ENCODE measurements at places on chromosomes 7 and 10. TPM values are rescaled to one million over a fixed set of nuclear protein-coding genes. Genes with fewer than 3 reads are reported as not detected.

DNA sequence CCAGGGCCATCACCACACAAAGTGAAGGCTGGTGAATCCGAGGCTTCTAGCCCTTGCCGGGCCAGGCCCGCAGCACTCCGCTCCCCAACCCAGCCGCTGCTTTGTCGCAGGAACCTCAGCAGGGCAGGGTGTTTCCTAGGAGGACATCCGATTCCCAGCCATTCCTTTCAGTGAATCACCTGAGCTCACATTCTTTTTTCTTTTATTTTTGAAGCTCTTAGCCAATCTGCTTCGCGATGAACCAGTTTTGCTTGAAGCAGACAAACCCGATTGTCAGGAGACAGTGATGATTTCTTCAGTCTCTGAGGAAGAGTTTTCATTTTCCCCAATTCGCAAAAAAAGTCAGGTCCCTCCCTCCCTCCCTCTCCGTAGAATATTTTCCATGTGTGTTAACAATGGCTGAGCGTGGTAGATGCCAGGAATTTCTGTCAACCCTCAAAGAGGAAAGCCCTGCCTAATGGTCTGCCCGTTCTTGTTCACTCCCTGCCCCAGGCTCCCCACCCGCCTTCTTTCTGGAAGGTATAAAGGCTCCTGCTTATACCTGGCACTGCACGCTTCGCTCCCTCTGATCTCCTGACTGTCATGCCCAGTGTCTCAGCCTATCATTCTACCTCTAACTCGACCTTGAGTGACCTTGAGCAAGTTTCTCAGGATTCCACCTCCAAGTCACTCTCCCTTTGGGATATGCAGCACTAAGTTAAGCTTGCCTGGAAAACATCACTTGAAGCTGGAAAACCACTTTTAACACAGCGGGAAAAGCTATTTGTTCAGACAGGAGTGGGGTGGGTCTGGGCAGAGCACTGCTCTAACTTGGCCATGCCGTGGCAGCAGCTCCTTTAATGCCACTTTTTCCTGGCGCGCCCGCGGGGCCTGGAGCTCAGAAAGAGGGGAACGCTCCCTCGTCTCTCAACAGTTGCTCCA is 35.1 kb downstream of the EGFR start:
- peak; percentile 50 for DNase-seq

Gene DRGX
- polyA plus RNA-seq: not detected

- DNase-seq: peak; percentile 50
Measured at GRCh38 chr7:46660402-46660980, 739.4 kb upstream of the IGFBP3 start.

GRCh38 chr7:73828107-73828803 is 2.5 kb upstream of the CLDN4 start:
- peak; percentile 64 for DNase-seq

DNA sequence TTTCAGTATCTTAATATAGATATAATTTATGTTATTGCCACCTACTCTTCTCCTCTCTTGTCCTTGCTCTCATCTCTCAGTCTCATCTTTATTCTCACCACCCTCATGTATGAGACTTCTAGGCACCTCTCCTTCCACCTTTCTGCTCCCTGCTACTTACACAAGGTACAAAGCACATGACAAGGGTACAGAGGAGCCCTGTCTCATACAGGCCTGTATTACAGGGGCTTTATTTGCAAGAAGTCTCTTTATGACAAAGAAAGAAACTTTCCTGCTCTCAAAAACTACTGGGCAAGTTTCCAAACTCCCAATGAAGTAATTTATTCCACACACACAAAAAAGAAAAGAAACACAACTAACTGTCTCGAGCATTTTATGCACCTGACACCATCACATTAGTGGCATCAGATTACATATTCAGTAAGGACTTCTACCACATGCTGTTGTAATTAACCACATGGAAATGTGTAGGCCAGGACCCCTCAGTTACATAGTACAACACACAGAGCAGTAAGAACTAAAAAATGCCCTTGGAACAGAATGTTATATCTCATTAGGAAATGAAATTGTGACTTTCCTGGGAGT is 253.1 kb downstream of the FZD1 start:
- DNase-seq: no peak

DNA sequence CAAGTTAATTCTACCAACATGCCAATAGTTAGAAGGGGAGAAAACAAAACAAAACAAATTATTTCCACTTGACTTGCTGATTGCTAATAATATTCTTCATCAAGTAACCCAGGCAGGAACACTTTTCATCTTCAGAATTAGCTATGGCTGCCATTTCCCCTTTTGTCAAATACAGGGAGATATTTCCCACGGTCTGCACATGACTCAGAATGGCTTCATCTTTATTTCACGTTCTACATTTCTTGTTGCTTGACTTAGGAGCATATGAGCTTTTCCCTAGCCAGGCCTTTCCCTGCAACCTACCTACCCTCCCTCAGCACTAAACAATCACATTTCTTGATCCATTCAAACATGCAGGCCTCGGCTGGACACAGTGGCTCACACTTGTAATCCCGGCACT is 6.5 kb downstream of the CPVL start:
- no peak for DNase-seq

DNA sequence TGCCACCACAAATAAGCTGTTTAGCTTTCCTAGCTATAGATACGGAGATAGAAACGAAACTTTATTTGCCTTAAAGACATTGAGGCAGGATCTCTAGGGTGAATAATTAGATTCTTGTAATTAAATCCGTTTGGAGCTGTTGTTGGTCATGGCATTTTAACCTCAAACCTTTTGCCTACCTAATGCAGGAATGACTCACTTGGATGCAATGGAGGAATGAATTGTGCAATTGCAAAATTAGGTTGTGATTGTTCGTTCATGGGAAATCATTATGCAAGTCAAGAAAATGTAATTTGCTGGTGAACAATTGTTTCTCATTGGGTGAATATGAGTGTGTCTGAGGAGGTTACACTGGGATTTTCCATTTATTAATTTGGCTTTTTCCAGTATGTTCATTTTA is 703.5 kb downstream of the GATA3 start:
- no peak for DNase-seq

Gene HTR5A
- not detected for polyA plus RNA-seq

Gene ITGA8
- 0.01 TPM for polyA plus RNA-seq

GRCh38 chr10:100774876-100775275 is 29.5 kb downstream of the PAX2 start:
- no peak for DNase-seq

Gene KCNH2
- polyA plus RNA-seq: 2.1 TPM

DNA sequence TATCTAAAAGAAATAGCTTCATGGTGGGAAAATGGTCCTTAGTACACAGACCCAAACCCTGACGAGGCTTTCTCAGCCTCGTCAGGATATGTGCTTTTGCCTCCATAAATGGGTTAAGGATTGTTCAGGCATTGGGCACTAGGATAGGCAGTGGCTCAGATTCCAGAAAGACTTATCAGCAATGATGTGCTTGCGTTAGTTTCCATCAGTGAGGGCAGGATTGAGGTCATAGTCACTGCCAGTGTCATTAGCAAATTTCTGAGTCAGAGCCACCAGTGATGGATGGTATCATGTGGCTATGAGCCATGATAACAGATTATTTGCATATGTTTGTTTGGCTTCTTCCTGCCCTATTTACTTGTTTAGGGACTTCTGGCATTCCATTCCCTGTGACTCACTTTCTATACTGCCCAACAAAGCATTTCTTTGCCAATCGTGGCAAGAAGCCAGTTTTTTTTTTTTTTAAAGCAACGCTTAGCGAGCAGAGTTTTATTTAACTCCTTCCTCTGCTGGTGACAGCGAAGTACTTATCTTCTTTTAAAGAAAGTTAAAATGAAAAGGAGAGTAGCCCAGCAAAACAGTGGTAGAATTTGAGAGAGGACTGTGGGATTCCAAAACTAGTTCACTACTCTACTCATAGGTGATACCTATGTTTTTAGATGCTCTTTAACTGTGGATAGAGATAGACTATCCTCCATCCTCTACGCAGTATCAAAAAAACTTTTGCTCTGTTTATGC is 44.4 kb downstream of the MYPN start:
- DNase-seq: peak; percentile 99

Gene OIT3
- polyA plus RNA-seq: not detected

GRCh38 chr10:51010977-51011376 is 63.3 kb upstream of the PRKG1 start:
- DNase-seq: peak; percentile 54

- peak; percentile 50 for DNase-seq
Measured at GRCh38 chr10:95655571-95656290, 780 bp downstream of the ALDH18A1 start.

DNA sequence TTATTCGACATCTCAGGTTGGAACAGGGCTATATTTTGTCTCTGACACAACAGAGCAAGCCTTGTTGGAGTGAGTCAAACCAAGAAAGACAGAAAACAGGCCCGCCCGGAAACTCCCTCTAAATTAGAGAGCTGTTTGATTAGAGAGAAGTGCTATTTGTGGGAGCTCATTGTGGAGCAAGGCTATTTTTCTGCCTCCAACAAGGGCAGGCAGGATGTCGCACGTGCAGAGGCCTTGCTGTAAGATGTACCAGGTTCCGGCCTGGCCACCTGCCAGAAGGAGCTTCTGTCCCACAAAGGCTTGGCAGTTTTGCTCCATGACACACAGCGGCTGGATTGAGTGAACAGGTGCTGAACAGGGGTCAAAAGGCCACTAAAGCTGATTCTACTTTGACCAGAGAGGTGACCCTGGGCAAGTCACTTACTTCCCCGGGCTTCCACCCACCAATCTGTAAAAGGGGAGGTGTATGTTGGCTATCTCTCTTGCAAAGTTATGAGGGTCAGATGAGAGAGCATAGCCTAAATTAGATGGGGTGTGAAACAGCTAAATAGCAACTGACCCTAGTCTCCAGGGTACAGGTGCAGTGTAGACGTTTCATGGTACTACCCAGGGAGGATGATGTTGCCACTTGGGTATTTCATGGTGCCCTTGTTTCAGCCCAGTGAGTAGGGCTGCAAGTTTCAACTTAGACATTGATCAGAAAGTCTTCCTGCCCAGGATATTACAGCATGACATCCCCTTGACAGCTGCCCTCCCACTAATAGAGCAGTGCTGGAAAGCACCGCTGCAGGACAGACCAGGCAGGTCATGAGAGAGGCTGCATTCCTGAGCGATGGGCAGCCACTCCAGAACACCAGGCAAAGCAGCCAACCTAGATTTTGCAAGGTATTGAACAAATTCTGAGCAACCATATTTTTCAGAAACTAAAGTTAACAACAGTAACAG is 62.0 kb downstream of the VSTM4 start:
- no peak for DNase-seq

DNA sequence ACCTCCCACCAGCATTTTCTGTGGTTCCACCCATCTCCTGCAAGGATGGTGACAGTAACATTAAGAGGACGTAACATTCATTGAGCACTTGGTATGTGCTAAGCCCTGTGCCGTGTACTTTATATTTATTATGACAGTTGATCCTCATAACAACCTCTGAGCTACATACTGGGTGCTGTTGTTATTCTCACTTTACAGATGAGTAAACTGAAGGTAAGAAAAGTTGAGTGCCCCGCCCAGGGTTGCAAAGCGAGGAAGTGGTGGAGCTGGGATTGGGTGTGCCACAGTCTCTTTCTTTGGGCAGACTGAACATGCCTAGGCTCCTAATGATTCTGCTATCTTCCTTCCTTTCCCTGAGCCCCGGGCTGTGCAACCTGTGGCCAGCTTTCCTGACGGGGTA is 107.4 kb downstream of the SH3PXD2A start:
- no peak for DNase-seq

DNA sequence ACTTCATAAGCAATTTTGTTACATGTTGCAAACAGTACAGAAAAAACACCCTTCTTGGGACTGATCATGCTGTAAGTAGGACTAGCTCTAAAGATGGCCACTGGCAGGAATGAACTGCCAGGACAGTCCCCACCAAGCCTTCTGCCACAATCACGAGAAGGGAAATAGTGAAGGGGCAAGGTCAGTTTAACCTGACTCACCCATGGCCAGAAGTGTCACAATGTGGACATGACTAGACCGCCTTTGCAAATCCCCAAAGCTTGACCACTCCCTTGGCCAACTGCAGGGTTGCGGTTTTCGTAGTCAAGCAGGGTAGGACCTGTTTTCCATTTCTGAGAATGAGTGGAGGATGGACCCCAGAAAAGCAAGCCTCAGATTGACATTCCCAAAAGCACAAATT is 19.4 kb upstream of the FRAT2 start:
- no peak for DNase-seq

GRCh38 chr7:128236924-128237586 is 4.0 kb upstream of the LEP start:
- DNase-seq: peak; percentile 90

DNA sequence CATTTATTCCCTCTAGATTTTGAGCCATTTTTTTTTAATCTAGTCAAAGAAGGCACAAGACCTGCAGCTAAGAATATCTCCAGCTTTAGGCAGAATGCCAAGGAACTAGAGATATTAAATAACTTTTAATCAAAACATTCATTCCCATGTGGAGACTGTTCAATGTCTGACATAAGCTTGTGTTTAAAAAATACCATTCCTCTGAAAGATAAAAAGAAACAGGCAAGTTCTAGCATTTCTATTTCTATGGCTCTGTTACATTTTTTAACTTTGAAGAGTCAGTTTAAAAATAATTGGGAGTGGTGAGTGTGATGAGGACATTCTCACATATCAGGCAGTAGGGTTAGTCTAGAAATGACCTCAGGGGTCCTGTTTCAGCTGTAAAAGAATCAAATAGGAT is 48.0 kb downstream of the RHOBTB1 start:
- DNase-seq: peak; percentile 82

- DNase-seq: peak; percentile 66
Measured at GRCh38 chr10:4767033-4767814, 58.8 kb upstream of the AKR1E2 start.

- no peak for DNase-seq
Measured at GRCh38 chr7:2259480-2259879, 17.5 kb downstream of the NUDT1 start.

Gene FFAR4
- not detected for polyA plus RNA-seq

GRCh38 chr7:83655951-83656556 is 7.1 kb upstream of the SEMA3E start:
- DNase-seq: peak; percentile 61

DNA sequence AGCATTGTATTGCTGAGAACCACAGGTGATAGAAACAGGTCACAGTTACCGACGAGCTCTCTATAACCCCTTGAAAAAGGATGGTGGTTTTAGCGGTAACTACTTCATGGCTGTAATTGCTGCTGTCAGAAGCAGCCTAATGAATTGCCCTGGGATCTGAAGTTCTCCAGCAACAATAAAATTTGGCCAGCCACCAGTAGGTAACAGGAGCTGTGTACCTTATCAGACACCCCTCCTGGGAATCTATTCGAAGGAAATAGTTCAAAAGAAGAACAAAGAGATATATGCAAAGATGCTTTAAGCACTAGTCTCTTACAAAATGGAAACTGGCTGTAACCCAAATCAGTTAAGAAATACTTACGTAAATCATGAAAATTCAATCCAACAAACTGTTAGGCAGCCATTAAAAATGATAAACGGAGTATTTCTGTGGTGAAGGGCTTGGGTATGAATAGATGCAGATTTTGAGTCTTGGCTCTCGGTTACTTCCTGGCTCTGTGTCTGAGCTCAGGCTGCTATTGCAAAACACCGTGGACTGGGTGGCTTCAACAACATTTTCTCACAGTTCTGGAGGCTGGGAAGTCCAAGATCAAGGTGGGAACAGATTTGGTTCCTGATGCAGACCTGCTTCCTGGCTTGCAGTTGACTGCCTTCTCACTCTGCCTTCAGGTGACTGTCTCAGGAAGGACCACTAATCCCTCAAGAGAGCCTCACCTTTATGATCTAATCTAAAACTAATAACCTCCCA is 1.6 kb downstream of the MSRB2 start:
- DNase-seq: peak; percentile 70

- DNase-seq: no peak
Measured at GRCh38 chr7:25427721-25428120, 199.4 kb upstream of the NPVF start.

Gene CARD11
- polyA plus RNA-seq: 0.26 TPM

Gene CLDN3
- 0.16 TPM for polyA plus RNA-seq

- DNase-seq: no peak
Measured at GRCh38 chr10:115974816-115975430, 298.1 kb downstream of the GFRA1 start.

Measured in IMR-90 (cell line).